Sigmoid colon (tissue), 7 donors: ENCODE measurements at places on chromosomes 2 and 18. TPM values are rescaled to one million over a fixed set of nuclear protein-coding genes. Genes with fewer than 3 reads are reported as not detected.

TANC1 gene
- 3.6 TPM for polyA plus RNA-seq

DNA sequence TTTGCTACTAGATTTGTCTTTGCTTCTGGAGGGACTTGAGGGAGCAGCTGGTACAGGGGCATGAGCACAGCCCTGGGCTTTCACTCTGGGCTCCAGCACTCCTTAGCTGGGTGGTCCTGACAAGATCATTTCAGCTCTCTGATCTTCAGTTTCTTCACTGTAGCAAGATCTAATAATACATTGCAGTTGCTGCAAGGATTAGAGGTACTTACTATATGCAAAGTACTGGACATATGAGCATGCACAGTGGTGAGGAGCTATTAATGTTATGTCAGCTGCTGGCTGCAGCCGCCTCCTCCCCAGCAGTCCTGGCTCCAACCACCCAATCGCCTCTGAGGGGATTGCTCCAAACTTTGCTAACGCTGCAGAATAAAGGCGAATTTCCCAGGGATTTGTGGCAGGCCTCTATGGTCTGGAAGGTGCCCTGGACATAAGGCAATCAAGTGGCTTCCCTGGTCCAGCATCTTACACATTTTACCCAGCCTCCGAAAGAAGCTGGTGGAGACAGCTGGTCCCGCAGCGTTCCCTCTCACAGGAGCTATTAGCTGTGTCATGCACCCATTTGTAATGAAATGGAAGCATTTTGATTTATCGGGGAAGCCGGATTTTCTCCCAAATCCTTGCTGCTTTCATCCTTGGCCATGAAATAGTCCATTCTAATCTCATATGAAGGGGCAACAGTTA is 96.7 kb downstream of the RHOB start:
- peaks cover 6% of the 10 kb centered on the region for H3K4me1 ChIP-seq
- no peak for DNase-seq
- H3K36me3 ChIP-seq: no peaks in the 10 kb centered on the region
- no peaks in the 10 kb centered on the region for H3K27me3 ChIP-seq
- no peak overlapping the region for H3K4me3 ChIP-seq

DNA sequence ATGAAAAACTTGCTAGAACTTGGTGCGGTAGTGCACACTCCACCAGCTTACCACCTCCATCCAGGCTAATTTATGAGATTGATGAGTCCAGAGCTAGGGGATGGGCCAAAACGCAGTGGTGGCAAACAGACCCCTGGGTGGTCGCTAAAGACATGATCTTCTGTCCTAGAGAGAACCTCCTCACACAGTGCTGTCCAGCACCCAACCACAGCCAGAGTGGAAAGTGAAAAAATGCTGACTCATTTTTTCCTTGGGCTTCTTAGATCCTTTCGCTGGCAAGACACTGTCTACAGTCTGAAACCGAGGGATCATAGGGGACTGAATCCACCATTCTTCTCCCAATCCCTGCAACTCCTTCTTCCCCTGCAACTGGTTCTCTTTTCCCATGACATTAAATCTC is 4.1 kb downstream of the ANTXR1 start:
- H3K27ac ChIP-seq: peak overlapping the region; percentile 48
- H3K4me1 ChIP-seq: no peaks in the 10 kb centered on the region
- H3K27me3 ChIP-seq: no peaks in the 10 kb centered on the region
- H3K4me3 ChIP-seq: no peak overlapping the region
- DNase-seq: peak; percentile 39

DNA sequence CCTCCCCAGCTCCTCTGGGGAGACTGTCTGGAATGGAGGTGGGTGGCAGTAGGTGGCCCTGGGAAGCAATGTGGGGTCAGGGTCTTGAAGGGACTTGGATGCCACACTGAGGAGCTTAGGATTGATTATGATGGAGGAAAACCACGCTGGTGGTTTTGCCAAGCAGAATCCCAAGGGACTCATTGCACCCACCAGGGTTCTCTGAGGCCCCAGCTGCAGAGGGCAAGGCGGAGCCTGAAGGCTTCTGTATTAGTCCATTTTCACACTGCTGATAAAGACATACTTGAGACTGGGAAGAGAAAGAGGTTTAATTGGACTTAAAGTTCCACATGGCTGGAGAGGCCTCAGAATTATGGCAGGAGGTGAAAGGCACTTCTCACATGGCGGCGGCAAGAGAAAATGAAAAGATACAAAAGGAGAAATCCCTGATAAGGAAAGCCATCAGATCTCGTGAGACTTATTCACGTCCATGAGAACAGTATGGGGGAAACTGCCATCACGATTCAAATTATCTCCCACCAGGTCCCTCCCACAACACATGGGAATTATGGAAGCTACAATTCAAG is 87.2 kb upstream of the YWHAQ start:
- no peaks in the 10 kb centered on the region for H3K36me3 ChIP-seq
- no peak overlapping the region for H3K4me3 ChIP-seq
- H3K4me1 ChIP-seq: no peaks in the 10 kb centered on the region
- DNase-seq: no peak
- H3K27me3 ChIP-seq: no peaks in the 10 kb centered on the region
- no peak overlapping the region for H3K27ac ChIP-seq
